H54 (cell line): ENCODE measurements at places on chromosomes 5 and 9.

DNA sequence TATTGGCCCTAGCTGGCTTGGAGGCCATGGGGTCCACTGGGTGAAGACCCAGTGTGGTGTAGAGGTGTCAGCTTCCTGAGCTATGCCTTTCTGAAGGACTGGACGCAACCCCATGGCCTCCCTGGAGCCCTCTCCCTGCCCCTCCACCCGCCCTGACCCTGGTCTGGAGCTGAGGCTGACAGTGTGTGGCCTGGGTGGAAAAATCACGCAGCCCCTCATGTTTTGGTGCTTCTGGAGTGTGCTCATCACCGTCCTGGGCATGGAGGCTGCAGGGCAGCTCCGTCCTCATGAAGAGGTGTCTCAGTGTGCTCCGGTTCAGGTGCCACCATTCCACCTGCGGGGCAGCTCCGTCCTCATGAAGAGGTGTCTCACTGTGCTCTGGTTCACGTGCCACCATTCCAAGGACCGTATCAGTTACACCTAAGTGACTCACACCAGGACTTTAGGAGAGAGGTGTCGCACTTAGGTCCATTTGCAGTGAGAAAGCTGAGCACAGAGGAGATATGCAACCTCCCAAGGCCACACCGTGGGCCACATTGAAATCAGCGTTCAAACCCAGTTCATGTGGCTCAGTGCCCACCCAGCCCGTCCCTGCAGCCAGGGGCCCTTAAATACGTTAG is 214.3 kb upstream of the IRX1 start:
- DNase-seq = no peak

- peak; percentile 66 for DNase-seq
These were observed 368 bp downstream of the SH3TC2 start for GRCh38 chr5:149062371-149063016.

GRCh38 chr9:20319241-20319640 is 303.1 kb downstream of the MLLT3 start:
- no peak for DNase-seq

DNA sequence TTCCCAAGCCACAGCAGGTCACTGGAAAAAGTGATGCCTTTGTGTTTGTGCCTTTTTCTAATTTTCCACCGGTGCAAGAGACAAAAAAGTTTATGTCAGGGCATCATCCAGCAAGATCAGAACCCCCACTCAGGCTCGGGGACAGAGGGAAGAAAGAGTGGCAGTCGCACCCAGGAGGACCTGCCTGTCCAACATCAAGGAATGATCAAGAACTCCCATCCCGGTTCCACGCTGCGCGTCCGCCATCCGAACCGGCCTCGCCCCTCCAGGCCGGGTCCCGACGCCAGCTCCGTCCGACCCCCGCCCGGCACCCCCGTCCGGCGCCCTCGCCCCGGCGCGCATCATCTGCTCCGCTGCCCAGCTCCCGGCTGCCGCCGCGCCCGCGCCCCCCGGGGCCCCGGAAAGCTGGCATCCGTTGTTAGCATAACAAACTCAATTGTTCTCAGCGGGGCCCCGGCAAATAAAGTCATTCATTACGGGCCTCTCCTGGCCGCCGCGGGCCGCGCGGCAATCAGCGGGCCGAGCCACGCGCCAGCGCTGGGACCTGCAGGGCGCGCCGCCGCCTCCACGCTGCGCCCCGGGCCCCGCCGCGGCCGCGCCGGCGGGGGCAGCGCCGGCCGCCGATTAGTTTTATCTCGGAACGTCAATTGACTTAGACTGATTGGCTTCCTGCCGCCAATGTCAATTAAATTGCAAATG is 48.1 kb downstream of the PAX5 start:
- DNase-seq = no peak

- DNase-seq = no peak
These were observed 266.9 kb downstream of the ARHGAP26 start for GRCh38 chr5:143037071-143037470.

GRCh38 chr5:178794433-178794832 is 64.0 kb upstream of the ZNF354A start:
- DNase-seq = no peak

DNA sequence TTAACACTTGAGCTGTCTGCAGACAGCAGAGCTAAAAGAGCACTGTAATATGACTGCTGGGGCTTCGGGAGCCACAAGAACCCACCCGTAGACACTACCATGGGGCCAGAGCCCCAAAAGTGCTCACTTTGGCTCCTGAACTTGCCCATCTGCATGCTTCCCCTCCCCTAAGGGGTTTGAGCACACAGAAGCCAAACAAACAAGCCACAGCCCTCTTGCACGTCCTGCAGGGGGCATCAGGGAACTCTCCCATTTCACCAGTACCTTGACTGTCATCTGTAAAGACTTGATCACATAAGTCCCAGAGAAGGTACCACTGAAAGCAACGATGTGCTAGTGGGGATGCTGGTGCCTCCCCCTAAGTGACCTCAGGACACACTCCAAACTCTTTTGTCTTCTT is 681.8 kb downstream of the SEMA5A start:
- no peak for DNase-seq

DNA sequence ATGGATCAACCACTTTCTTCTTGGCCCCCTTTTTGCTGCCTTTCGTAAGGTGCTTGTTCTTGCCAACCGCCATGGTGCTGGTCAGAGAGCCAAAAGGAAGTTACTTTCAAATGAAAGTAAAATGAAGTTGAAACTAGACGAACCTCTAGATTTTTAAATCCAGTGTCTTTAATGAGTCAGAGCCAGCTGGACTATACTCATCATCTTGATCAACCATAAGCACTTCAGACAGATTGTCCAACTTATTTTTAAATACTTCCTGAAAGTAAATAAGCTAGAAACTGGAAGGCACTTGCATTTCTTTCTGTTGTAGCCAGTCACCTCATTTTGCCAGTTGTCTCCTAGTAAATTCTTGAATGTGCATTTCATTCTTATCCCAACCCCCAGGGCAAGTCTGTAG is 48.9 kb downstream of the JMY start:
- no peak for DNase-seq

- no peak for DNase-seq
These were observed 15.5 kb downstream of the SPATA31E1 start for GRCh38 chr9:87898151-87898550.

- no peak for DNase-seq
These were observed 312.1 kb upstream of the CDH18 start for GRCh38 chr5:20300110-20300509.

DNA sequence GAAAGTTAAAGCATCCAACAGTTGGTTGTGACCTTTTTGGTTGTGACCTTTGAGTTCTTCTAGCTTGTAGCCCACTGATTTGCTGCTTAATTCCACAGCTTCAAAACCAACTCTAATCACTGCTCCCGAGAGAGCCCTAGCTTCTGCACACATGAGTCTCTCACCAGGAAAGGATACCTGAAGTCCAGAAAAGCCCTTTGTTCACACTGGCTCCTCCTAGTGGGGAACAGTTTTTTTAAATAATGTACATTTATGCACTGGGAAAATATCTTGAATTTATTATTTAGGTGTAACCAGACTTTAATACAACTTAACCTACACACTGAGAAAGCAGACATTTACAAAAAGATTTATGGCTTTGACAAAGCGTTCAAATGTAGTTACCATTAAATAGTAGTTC is 120.2 kb upstream of the CCDC152 start:
- DNase-seq = no peak

DNA sequence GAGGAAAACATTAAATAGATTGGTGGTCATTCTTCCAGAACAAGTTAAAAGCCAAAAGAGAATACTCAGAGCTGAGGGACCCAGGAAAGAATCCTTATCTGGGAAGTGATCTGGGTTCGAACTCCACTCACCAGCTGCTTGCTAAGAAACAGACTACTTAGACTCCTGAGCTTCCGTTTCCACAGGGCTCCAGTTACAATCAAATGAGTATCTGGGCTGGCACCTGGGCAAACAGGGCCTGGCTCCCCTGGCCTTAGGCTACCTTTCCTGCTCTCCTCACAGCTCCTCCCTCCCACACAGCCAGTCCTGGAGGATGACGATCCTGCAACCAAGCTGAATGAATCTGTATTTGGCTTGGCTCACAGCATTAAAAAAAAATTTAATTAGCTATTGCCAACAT is 2.5 kb downstream of the MAPK9 start:
- no peak for DNase-seq

DNA sequence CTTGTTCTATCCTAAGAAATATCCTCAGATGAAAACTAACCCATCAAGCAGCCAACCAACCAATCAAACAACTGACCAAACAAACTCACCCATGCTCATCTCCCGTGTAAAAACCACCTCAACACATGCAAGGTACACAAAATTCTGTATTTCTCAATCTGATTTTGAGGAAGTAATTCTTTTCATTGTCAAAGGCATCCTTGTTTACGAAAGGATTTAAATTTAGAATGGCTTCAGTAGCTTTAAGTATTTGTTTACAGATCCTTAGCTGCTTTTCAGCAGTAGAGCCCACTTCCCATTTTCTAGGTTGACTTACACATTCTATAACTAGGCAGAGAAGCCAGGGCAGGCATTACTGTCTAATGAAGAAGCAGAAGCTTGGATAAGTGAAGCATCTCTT is 78.6 kb downstream of the NTRK2 start:
- no peak for DNase-seq

GRCh38 chr5:104942735-104943134 is 1380.1 kb upstream of the NUDT12 start:
- DNase-seq = no peak

DNA sequence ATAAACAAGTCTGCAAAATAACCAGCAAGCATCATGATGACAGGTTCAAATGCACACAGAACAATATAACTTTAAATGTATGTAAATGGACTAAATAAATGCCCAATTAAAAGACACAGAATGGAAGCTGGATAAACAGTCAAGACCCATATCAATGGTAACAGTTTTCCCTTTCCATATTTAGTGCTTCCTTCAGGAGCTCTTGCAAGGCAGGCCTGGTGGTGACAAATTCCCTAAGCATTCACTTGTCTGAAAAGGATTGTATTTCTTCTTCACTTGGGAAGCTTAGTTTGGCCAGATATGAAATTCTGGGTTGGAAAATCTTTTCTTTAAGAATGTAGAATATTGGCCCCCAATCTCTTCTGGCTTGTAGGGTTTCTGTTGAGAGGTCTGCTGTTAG is 120.2 kb upstream of the RASA1 start:
- no peak for DNase-seq

DNA sequence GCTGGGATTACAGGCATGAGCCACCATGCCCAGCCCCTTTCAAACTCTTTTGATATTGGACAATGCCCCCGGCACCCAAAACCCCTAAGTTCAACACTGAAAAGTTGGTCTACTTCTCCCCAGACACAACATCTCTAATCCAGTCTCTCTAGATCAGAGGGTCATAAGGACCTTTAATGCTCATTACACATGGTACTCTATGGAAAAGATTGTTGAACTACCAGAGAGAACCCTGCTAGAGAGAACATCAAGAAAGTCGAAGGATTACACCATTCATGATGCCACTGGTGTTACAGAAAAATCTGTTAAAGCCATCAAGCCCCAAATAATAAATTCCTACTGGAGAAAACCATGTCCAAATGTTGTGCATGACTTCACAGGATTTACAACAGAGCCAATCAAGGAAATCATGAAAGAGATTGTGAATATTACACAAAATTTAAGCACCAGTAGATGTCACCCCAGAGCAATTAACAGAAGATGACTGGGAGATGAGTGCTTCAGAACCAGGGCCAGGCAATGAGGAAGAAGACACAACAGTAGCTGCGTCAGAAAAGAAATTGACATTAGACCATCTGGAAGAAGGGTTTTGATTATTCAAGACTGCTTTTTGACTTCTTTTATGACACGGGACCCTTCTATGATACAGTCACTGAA is 28.3 kb upstream of the NIPAL4 start:
- DNase-seq = no peak

- DNase-seq = no peak
These were observed 10.4 kb downstream of the TGFBI start for GRCh38 chr5:136039202-136039601.

DNA sequence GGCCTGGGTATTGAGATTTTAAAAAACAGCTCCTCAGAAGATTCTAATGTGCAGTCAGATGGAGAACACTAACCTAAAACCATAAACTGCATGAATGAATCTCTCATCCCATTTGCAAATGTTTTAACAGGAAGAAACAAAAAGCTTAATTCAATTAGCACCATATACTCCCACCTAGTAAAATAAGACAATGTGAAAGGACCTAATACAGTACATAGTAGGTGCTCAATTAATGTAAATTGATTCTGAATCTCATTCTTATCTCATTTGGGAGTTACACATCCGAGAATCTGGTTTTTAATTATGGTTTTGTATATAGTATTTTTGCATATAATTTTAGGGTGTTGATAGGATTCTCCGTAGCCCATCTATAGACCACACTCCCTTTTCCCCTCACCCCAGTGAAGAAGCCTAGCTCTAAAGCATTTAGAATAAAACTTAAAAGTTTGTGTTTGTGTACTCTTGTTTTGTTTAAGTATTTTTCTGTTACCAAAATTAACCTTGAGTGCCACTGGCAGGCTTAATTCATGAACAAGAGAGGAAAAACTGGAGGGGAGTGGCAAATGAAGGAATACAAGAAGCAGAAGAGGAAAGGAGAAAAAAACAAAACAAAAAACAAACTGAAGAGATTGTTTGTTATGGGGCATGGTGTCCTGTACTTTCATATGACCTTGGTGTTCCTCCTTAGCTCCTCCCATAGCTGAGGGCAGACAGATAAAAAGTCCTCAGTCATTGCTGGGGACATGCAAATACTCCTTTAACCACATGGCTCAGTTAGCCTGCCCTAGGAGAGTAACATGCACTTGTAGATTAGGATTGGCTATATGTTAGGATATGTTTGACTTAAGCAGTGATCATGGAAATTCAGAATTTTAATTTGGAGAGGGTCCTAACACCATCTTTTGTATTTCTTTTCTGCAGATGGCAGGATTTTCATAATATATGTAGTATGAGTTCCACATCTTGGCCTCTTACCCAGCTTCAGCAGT is 1.2 kb downstream of the RNF14 start:
- DNase-seq = no peak

DNA sequence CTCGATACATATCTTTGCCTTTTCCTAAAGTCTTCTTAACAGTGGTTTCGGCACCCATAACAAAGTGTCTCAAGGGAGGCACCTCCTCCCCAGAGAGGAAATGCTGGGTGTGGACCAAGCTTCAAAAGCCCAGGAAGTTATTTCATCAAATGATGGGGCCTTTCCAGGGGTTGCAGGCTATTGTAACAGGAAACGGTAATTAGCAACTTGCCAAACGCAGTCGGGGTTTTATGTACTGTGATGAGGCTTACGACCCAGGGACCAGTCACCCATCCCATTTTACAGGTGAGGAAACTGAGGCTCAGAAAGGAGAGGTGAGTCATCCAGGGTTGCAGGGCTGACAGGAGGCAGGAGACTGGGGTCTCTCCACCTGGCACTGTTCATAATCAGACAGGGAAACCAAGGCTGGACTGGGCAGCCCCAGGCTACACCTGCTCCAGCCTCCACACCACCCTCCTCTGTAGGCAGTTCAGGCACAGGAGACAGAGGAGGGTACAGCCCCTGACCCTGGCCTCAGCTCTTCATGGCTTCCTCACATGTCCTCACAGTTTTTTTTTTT is 30.0 kb upstream of the SUSD3 start:
- no peak for DNase-seq

GRCh38 chr9:129594632-129595031 is 26.3 kb downstream of the C9orf50 start:
- no peak for DNase-seq
